Gastroesophageal sphincter (tissue), 4 donors: ENCODE measurements at places on chromosomes 3 and 15.

- no peak for ATAC-seq
These were observed 9.7 kb upstream of the SLMAP start for GRCh38 chr3:57746156-57747010.

- ATAC-seq, result peak; percentile 60
These were observed 57.4 kb downstream of the LRTM1 start for GRCh38 chr3:54870423-54870822.

- no peak for ATAC-seq
These were observed 123.4 kb upstream of the PRR20G start for GRCh38 chr3:127411083-127411727.

- no peak for ATAC-seq
These were observed 161.2 kb downstream of the ALCAM start for GRCh38 chr3:105527949-105528348.

GRCh38 chr3:125186261-125186787 lies 26.2 kb downstream of the SLC12A8 start:
- no peak for ATAC-seq
